Stimulated activated CD4-positive, alpha-beta T cell treated with anti-CD3 and anti-CD28 coated beads, TNF-alpha, amount 100 ng/mL, for 4 hours (primary cell): ENCODE measurements at places on chromosomes 6 and 20.

DNA sequence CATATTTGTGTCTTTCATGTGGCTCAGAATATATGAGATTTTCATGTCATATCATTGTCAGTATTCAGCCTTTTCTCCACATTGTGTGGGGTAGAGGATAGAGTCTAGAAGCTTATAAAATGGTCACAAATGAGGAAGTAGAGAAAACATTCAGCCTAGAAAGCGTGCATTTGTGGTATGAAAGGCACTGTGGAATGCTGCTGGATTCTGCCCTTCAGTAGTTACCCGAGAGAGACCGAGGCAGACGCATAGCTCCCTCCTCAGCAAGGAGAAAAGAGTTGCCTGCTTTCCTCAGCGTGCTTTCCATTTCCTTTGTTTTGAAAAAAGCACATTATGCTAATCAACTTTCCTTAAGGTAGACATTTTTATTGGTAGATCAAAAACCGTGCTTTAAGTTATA is 28.7 kb downstream of the MYB start:
- DNase-seq = no peak

- no peak for DNase-seq
Measured at GRCh38 chr6:109166673-109167072, 71.4 kb downstream of the CEP57L1 start.

- DNase-seq = no peak
Measured at GRCh38 chr6:95087394-95088097, 489.8 kb upstream of the MANEA start.

GRCh38 chr6:12298017-12298978 is 8.1 kb downstream of the EDN1 start:
- no peak for DNase-seq

DNA sequence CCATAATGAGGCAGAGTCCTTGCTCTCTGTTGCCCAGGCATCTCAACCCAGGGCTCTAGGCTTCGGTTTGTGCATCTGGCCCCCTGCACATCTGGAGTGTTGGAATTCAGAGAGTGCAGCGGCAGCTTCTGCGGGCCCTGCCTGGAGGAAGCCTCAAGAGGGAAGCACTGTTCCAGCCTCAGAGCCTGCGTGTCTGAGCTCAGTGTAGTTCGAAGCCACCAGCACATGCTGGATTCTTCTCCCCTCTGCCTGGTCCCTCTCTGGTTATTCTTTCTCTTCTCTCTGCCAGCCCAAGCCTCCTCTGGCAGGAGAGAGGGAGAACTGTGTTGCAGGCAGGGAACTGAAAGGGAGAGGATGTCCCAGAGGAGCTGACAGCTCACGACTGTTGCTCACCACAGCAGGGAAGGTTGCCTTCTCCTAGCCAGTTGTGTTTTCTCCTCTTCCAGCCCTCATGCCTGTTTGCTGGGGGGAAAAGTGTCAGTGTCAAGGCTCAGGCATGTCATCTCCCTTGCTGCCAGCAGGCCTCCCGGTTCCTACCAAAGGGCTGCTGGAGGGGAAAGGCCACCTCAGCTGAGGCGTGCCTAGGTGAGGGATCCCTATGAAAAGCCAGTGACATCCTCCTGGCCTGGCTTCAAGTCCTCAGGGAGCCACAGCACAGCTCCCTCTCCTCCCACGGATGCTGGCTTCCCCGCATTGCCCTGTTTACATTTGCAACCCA is 126.0 kb upstream of the LRFN2 start:
- no peak for DNase-seq

GRCh38 chr6:27605401-27606342 is 132.8 kb upstream of the ZNF184 start:
- no peak for DNase-seq

DNA sequence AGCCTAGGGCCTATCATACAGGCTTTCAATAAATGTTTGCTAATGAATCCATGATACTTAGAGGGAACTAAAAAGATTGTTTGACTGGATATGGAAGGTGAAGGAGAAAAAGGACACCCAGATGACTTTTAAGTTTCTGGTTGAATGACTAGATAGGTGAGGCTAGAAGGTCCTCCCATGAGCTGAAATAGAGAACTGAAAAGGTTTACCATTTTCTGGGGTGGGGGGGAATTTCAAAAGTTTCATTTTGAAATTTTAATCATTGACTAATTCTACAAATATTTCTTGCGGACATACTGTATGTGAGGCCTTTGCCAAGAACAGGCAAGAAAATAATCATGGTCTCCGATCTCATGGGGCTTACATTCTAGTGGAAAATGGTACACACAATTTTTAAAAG is 17.9 kb upstream of the ZBTB2 start:
- no peak for DNase-seq

DNA sequence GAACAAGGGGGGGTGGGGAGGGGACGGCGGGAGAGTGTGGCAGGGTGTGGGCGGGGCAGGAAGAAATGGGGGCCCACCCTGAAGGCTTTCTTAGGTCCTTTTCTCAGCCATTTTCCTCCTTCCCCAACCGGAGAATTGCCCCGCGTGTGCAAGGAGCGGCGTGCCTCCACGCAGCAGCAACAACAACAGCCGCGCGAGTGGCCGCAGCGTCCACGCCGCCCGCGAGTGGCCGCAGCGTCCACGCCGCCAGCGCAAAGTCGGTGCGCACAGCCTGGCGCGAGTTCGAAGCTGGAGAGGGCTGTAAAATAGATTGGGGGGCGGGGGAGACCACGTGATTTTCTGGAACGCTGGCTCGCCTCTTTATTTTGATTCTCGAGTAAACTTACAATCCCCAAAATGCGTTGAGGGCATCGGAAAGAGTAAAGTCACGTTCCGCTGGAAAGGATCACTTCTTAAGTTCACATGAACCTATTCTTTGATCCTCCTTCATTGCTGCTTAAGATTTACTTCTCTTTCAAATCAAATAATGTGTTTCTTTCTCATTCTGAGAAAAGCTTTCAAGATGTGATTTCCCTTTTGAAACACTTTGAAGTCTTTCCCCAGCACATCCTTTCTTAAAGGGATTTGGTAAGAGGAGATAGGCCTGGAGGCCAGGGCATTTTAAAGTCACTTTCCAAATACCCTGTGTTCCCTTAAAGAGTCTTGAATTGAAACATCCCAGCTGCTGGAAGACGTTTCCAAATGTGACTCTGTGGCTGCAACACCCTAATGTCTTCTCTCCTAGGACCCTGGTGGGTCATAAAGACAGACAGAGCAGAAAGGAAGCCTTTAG is 66.7 kb upstream of the ZNF217 start:
- peak; percentile 29 for DNase-seq

DNA sequence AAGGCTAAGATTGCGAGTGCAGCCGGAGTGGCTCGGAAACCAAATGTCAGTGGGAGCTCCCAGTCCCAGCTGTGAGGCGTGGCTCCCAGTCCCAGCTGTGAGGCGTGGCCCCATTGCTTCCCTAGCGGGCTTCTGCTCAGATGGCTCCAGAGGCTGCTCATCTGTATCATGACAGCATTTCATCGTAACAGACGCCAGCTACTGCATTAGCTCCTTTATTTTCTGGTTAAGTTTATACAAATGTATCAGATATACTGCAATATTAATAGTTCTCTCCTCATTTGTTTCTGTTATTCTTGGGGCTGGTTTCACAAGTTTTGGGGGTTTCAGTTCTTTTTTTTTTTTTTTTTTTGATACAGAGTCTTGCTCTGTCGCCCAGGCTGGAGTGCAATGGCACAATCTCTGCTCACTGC is 34.7 kb upstream of the TBXT start:
- DNase-seq = no peak

DNA sequence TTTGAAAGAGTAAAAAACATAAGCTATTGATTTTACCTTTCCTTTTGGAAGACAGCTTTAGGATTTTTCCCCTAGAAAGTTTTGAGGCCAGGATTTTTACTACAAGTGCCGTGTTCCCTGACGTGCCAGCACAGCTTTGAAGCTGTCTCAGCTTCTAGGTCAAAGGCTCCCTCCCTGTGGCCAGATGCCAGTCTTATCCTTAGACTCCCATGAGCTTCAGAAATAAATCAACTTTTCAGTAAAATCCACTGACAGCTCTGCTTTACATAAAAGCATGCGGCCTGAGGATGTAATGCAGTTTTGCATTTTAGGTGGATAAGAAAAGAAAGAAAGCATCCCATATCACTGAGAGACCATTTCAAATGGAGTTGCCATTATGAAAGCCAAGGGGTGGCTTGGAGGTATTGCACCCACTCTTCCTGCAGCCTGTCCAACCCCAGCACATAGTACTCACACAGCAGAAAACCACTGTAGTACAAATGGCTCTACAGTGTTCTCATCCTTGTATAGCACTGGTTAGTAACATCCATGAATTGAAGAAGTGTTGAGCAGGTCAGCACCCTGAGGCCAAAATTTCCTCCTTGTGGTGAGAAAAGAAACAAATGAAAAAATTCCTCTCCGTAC is 15.2 kb upstream of the ATXN1 start:
- no peak for DNase-seq

DNA sequence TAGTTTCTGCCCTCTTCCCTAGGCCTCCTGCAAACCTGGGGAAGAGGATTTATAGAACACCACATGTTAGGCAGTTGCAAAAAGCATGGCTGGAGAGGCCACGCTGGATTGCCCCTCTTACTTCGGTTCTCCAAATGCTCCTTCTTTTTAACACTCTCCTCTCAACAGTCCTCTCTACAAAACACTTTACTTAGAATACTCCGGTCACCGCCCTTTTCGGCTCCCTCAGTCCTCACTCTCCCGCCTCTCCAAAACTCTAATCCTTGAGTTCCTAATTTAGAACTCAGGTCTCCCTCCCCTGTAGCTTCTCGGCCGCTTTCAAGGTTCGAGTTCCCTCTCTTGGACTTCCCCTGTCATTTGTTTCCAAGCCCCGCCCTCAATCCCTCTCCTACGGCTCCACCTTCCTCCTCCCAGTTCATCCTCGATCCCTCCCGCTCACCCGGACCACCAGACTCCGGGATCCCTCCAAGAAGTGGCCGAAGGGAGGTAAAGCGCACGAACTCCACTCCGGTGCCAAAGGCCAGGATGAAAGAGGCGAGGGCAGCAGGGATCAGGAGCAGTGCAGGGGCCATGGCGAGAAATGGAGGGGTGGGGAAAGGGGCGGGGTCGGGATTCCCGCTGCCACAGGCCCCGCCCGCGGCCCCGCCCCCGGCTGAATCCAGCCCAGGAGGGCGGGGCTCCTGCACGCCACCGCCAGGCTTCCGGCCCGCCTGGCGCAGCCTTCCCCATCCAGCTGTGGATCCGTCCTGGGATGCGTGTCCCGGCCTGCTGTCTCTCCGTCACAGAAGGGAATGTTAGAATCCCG is at the start of gene NRM:
Gene NRM (minus strand): TSS at position 582 of the 805 bp plus-strand sequence. CDS start 10 bp downstream, at position 572.
- DNase-seq = peak; percentile 55

- no peak for DNase-seq
Measured at GRCh38 chr6:50272611-50273010, 222.9 kb upstream of the DEFB112 start.

- no peak for DNase-seq
Measured at GRCh38 chr20:25050082-25050481, 7.9 kb downstream of the ACSS1 start.

DNA sequence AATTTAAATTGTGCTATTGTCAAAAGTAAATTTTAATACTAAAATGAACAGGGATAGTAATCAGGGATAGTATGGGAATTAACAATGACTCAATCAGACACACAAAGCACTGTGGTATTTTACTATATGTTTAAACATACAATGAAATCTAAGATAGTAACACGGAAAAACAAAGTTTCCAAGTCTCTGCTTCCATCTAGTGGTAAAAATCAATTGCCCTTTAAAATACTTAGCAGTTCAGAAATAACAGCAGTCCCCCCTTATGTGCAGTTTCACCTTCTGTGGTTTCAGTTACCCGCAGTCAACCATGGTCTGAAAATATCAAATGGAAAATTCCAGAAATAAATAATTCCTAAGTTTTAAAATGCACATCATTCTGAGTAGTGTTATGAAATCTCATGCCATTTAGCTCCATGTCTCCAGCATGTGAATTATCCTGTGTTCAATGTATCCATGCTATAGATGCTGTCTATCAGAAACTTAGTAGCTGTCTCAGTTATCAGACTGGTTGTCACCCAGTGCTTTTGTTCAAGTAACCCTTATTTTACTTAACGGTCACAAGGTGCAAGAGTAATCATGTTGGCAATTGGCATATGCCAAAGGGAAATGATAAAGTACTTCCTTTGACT is 58.5 kb downstream of the AHI1 start:
- DNase-seq = no peak

DNA sequence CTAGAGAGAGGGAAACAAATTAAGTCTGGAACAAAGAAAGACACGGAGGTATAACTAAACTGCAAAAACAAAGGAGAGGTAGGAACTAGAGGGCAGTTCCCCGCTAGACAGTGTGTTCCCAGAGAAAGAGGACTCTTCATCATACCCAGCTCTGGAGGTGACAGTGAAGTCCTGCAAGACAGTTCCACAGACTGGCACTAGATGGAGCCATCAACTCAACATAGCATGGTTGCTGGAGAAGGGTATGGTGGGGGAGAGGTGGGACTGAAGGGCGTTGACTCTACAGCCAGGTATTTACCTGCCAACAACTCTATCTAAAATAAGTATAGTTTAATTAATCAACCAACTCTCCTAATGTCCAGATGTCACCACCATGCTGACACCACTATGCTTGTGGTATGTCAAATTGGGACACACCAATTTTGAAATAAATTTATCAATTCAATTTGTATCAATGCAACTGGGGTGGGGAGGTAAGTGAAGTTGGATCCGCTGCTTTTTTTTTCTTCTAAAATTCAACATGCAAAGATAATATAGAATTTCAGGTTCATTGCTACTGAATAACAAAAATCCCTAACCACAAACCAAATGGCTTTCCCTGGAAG is 9.7 kb downstream of the BACH2 start:
- no peak for DNase-seq

- no peak for DNase-seq
Measured at GRCh38 chr6:38646166-38646878, 6.6 kb upstream of the BTBD9 start.

DNA sequence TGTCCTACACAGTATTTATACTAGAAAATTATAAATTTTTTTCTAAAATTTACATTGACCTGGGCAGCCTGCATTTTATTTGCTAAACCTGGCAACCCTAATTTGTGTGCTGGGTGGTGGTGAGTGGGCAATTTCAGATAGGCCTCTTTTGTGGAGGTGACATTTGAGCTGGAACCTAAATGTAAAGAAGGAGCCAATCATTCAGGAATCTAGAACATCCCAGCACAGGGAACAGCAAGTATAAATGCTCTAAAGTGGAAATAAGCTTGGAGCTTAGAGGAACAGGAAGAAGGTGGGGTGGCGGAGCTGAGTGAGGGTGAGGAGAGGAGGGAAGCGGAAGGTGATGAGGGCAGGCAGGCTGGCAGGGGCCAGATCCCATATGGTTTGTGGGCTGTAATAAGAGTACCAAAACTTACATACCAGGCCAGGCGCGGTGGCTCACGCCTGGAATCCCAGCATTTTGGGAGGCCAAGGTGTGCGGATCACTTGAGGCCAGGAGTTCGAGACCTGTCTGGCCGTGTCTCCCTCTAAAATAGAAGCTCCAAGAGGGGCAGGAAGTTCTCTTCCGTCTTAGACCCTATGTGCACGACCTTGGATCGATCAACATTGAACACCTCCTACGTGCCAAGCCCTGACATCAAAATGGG is 549 bp upstream of the CSE1L start:
- no peak for DNase-seq

DNA sequence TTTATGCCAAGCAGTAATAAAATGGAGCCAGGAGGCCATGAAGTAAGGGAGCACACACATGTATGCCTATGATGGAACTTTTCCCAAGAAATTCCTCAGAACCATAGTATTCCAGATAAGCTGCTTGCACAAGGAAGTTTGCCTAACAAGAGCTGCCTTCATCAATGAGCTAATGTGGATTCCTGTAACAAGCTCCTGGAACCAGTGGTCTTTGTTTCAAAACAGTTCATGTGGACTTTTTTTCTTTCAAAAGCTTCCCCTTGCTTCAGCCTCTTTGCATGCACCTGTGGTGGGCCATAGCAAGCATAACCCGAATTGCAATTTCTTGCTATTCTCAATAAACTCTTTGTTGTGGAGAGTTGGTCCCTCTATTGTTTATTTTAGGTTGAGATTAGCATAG is 359.6 kb downstream of the UTRN start:
- DNase-seq = no peak
